ENCODE measurements at places on chromosomes 16 and 17. TPM values are rescaled to one million over a fixed set of nuclear protein-coding genes. Genes with fewer than 3 reads are reported as not detected.

Gene SLC35G6
- total RNA-seq, result not detected

Gene PCGF2
- 0.88 TPM for total RNA-seq

Gene KRT17
- total RNA-seq, result not detected

Gene RNF112
- 1.5 TPM for total RNA-seq

Gene MILR1
- 21.9 TPM for total RNA-seq

Gene IGSF6
- not detected for total RNA-seq

Gene CLEC19A
- not detected for total RNA-seq

Gene SHISA6
- not detected for total RNA-seq

Gene VTN
- not detected for total RNA-seq

Gene UTS2R
- not detected for total RNA-seq

Gene OR1A1
- total RNA-seq, result not detected

Gene PYY
- total RNA-seq, result not detected

Gene MON1B
- total RNA-seq, result 4.3 TPM

Gene NPTX1
- total RNA-seq, result not detected

Gene C16orf74
- 27.2 TPM for total RNA-seq

Gene FGF11
- 0.06 TPM for total RNA-seq

Gene RRAD
- total RNA-seq, result 161 TPM

Gene NME3
- total RNA-seq, result 218 TPM

Gene TBC1D3B
- 0.95 TPM for total RNA-seq

Gene ZG16
- not detected for total RNA-seq

Gene CTRB1
- not detected for total RNA-seq

Gene AGRP
- total RNA-seq, result not detected

Gene TEKT1
- total RNA-seq, result not detected

Gene NGFR
- 5.1 TPM for total RNA-seq

Gene TOX3
- not detected for total RNA-seq

Gene CCL7
- total RNA-seq, result not detected

Gene TUBG2
- total RNA-seq, result 3.1 TPM

Gene ALOX15B
- total RNA-seq, result not detected

Gene MEIOC
- total RNA-seq, result 2.2 TPM

Gene FBXW10
- total RNA-seq, result 0.67 TPM

Gene C17orf113
- total RNA-seq, result 0.98 TPM

Gene BAHCC1
- total RNA-seq, result 4.4 TPM

Gene KRT9
- not detected for total RNA-seq

Gene HES7
- 5.3 TPM for total RNA-seq

Gene SBK1
- 0.27 TPM for total RNA-seq

Gene TNRC6C
- total RNA-seq, result 2.2 TPM

Gene TMEM97
- 44.4 TPM for total RNA-seq

Gene IRX6
- total RNA-seq, result 0.10 TPM

Gene HSF4
- 16.5 TPM for total RNA-seq

Gene KRTAP4-4
- not detected for total RNA-seq
